ENCODE measurements at places on chromosomes 2 and 18. TPM values are rescaled to one million over a fixed set of nuclear protein-coding genes. Genes with fewer than 3 reads are reported as not detected.

DNA sequence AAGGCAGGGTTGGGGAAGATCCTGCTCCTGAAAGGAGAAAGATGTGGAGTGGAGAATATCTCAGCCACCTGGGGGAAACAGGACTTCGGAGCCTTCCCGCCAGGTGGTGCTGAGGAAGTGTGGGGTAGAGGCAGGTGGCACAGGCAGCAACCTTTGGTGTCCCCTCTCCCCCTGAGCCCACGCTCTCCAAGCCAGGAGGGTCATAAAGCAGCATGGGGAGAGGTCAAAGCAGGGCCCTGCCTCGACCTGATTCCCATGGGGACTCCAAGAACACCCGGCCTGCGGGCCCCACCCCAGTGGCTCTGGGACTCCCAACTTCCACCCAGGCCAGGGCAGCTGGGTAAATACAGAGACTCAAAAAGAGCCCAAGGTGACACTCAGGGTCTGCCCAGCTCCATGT is 54.3 kb upstream of the SLC66A3 start:
- DNase-seq, result no peak

DNA sequence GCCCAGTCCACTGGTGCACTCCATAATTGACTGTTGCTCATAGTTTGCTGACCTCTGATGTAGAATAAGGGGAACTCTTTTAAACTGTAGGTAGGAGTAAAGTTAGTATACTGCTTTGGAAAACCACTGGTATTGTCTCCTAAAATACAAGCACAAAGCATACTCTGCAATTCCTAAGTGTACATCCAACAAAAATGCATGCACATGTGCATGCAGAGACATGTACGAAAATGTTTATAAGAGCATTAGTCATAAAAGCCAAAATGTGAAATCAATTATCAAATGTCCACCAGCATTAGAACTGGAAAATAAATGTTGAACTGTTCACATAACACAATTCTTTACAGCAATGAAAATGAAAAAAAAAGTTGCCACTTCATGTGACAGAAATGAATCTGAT is 39.8 kb upstream of the DDX18 start:
- no peak for DNase-seq

GRCh38 chr2:217064234-217065011 is 204.6 kb upstream of the TNP1 start:
- DNase-seq, result peak; percentile 78

GRCh38 chr2:210617732-210618330 is 61.4 kb downstream of the CPS1 start:
- DNase-seq, result peak; percentile 70

The C2orf72 gene
- total RNA-seq, result 0.62 TPM

The POTEI gene
- total RNA-seq, result not detected

The ZAP70 gene
- total RNA-seq, result 3.2 TPM

The HOXD12 gene
- not detected for total RNA-seq

- no peak for DNase-seq
Observed at GRCh38 chr2:26710145-26710544, 17.6 kb downstream of the KCNK3 start.

DNA sequence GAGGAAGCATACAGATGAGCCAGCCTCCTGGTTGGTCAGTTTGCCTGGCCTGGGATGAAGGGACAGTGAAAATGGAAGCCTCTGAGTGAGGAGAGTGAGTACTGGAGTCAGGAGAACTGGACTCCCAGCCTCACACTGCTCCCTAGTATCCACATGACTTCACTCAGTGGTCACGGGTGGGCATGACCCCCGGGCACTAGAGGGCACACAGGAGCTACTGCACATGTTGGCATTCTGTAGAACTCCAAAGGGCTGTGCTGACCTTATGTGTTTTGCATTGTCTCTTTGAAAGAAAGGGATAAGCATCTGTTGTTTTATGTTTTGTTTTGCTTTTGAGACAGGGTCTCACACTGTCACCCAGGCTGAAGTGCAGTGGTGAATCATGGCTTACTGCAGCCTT is 23.7 kb downstream of the NCAPH start:
- DNase-seq, result peak; percentile 11

- DNase-seq, result no peak
Observed at GRCh38 chr18:22110461-22110924, 58.9 kb upstream of the GATA6 start.

The SERPINB4 gene
- not detected for total RNA-seq

The SERPINB10 gene
- 0.04 TPM for total RNA-seq

All from muscle of leg (tissue), 16 donors.